ENCODE measurements at places on chromosomes 2 and 18.

DNA sequence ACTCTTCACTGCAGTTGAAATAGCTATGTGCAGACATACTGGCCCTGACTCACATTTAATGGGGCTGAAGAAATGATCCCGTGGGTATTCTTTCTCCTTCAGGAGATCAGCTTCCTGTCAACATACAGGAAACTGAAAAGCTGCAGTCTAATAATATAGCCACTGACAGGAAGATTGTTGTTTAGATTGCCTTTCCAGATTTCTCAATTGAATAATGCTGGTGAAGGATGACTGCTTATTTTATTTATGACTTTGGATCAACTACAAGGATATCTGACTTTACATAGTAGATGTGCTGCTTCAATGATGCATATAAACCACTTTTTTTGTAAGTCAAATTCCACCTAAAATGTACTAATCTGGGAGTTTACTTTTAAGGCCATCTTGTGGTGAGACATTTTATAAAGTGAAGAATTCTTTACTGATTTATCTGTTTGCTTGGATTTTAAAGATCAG lies 93.4 kb upstream of the MAP4K3 start:
- DNase-seq = no peak

GRCh38 chr2:31784868-31785267 lies 204.1 kb upstream of the SRD5A2 start:
- DNase-seq = no peak

- no peak for DNase-seq
Measured at GRCh38 chr18:8314124-8314523, 295.1 kb upstream of the RAB12 start.

DNA sequence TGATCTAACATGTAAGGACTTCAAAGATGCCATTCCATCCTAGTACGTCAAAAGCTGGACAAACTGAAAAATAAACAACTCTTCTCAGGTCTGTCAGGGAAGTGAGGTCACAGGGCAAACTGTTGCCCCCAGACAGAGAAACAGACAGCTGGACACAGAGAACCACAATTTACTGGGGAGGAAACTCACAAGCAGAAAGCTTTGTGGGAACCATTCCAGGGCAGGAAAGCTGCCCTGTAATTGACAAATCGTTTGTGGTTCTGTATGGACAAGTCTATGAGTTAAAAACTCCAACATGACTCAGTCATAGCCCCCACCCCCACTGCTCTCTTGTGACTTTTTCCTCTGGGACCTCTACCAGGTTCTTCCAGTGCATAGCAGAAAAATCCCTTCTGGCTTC lies 28.4 kb downstream of the MCEE start:
- no peak for DNase-seq

- no peak for DNase-seq
Measured at GRCh38 chr2:206389164-206389563, 54.2 kb upstream of the ADAM23 start.

- no peak for DNase-seq
Measured at GRCh38 chr2:32836933-32837332, 109.8 kb upstream of the LTBP1 start.

DNA sequence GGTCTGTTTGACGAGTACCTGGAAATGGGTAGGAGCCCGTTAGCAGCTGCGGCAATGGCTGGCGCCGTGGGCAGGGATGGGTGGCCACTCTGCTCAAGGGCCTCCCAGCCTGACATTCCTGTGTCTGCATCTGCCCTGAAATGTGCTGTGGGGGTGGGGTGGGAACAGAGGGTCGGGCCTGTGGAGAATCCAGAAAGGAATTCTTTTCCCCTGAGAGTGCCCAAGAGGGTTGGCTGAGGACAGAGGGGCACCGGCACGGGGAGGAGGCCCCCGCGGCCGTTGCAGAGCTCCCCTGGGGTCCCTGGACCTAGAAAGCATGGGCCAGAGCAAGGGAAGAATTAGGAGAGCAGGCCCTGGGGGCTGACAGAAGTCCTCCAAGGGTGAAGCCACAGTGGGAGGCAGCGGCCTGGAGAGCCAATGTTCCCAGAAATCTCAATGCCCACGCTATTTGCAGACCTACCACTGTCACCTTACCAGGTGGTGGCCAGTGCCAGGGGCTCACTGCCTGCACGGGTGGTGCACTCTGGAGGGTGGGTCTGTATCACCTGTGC lies 27.8 kb downstream of the ANO7 start:
- DNase-seq = no peak

Data from D341Med (cell line).